ENCODE measurements at places on chromosomes 6 and 20. TPM values are rescaled to one million over a fixed set of nuclear protein-coding genes. Genes with fewer than 3 reads are reported as not detected.

The RUNX2 gene
- total RNA-seq, result 37.2 TPM

DNA sequence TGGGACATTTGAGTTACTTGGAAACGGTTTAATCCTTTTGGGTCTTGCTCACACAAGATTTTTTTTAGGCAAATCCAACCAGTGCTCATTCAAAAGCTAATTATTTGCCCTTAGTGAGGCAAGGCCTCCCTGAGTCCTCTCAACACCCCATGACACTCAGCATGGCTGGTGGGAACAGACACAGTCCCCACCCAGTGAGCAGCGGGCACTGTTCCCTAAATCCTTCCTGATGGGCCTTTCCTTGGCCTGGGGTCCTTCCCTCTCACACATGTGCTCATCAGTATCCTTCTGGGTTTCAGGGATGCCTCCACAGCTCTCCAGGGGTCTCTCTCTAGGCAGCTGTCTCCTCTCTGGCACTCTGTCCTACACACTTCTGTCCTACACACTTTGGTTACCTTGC is 28.0 kb downstream of the PLAGL2 start:
- DNase-seq, result no peak

DNA sequence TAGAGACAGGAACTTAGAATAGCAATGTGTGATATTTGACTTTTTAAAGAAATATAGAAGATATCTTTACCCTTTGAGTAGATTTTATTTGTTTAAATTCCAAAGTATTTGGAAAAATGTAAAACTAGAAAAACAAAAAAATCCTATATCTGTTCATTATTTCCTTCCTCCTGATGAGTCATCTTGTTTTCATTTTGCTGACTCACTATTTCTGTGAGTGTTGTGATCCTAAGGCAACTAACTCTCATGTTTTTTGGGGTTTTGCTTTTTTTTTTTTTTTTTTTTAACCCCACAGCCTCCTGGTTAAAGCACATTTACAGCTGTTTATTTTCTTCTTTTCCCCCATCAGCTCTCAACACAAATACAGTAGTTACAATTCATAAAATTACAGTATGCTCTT is 37.8 kb upstream of the THEMIS start:
- peak; percentile 84 for DNase-seq

GRCh38 chr20:32749914-32750637 is 6.8 kb upstream of the COMMD7 start:
- DNase-seq, result no peak

DNA sequence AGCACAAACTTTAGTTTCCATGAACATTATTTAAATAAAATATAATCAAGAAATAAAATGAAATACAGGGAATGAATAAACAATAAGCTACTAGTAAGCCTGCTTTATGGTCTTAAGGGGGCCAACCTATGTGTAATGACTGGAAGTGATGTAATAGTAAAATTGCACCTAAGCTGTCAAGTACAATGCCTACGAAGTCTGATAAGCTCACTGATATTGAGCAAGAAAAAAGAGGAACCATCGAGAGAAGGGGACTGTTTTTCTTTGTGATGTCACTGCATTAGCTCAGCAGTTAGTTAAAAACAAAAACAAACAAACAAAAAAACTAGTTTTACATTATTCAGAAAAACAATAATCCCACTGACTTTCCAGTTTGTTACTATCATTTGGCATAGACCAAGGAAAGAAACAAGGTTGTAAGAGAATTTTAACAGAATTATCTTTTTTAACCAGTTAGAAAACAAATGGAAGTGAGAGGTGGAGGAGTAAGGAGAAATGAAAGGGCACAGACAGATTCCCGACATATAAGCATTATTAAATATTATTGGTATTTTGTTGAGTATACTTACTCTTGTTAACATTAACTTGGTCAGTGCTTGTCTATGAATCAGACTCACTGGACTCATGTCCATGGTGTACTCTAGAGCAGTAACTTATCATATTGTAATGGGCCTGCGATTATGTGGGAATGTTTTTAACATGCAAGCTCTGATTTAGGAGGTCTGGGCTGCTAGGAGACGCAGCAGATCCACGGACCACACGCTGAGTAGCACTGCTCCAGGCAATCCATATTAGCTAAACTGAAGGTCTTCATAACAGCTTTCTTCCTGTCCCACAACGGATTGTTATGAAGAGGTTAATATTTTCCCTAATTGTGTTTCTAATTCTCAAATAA is 99.6 kb upstream of the HMGCLL1 start:
- DNase-seq, result peak; percentile 16

The PSMB9 gene
- 339 TPM for total RNA-seq

The LGSN gene
- 0.07 TPM for total RNA-seq

The MOG gene
- not detected for total RNA-seq

DNA sequence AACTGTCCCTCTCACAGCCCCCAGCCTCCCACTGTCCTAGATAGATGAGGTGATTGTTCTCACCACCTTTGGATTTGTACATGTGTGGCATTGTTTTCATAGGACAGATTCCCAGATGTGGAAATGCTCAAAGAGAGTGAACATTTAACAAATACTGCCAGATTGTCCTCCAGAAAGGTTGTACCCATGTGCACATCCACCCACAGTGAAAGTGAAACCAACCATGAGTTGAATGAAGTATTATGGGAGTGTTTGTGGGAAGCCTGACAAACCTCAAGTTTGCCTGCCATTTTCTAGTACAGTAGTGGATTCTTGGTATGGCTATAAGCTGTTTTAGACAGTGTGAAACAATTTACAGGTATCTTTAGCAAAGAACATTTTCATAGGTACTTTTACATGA is 42.7 kb downstream of the ANKRD6 start:
- DNase-seq, result peak; percentile 40

GRCh38 chr20:23049201-23050075 is at the start of gene THBD:
Gene THBD (minus strand): TSS chr20:23049672. CDS start chr20:23049504, 168 bp downstream.
- DNase-seq, result peak; percentile 93

DNA sequence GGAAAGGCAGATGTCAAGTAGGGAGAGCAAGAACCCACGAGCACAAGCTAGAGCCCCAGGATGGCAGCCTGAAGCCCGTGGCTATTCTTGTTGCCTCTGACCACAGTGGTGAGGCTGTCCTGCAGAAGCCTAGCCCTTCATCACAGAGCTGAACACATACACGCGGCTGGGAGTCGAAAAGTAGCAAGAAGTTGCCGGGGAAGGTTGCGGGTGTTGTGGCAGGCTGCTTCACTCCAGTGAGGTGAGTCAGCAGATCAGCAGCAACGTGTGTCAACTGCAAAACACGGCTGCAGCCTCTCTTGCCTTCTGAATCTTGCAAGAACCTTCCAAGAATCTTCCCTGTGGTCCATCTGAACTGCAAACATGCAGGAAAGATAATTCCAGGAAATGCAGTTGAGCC is 10.6 kb upstream of the STX16 start:
- DNase-seq, result peak; percentile 88

GRCh38 chr20:59571551-59572314 is 32.6 kb upstream of the PHACTR3 start:
- peak; percentile 53 for DNase-seq

GRCh38 chr6:161215876-161216615 is 57.8 kb downstream of the AGPAT4 start:
- DNase-seq, result peak; percentile 88

The SPTLC3 gene
- 9.2 TPM for total RNA-seq

- DNase-seq, result peak; percentile 38
These were observed 119.0 kb upstream of the SGK1 start for GRCh38 chr6:134436950-134437349.

DNA sequence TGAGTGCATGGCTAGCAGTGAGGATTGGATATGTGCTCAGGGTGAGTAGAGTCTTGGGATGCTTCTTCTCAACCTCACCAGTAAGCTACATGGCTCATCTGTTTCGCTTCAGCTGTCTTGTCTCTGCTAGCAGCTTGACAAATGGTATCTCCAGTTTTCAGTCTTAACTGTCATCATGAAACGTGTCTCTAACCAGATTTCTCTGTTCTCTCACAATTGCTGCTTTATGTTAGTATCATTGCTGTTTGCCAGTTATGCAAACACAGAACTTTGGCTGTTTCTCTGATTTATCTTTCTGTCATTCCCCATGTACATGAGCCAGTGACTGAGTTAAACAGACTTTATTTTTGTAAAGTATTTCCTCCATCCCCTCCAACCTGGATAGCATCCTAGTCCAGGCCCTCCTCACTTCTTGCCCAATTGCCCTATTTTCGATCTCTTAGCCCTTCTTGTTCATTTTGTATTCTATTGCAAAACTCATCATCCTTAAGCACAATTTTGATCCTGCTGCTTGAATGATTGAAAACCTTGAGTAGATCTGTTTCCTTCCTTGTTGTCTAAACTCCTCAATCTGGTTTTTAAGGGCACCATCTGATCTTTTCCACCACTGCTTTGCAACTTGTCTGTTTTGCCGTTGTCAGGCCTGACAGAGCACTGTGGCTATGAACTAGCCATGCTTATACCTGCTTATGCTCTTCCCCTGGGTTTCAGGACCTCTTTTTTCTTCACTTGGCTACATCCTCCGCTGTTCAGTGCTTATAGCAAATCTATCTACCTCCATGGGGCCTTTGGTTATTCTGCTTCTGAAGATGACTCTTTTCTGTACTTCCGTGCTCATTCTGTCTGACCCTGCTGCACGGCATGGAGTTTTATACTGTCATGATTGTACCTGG is 37.7 kb upstream of the ADIG start:
- no peak for DNase-seq

DNA sequence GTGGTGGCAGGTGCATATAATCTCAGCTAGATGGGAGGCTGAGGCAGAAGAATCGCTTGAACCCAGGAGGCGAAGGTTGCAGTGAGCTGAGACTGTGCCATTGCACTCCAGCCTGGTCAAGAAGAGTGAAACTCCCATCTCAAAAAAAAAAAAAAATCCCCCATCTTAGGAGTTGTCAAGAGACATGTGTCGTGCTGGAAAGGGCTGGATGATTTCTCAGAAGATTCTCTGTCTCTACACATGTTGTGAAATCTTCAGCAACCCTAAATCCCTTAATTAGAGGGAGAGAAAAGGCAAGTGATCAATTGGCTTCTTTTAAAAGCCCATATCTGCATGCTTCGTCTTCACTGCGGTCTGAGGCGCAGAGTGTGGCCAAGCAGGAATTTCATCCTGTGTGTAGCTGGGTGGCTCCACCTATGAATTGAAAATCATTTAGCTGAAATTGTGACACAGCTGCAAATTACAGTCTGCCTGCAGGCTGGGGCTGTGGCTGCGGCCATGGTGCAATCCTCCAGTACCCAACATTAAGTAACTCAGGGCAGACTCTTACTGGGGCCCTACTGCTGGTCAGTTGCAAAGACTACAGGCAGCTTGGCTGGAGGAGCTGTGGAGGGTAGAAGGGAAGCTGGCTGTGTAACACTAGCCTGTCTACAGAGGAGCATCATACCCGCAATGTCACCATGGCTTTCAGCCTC is 3.2 kb upstream of the TGM3 start:
- no peak for DNase-seq

DNA sequence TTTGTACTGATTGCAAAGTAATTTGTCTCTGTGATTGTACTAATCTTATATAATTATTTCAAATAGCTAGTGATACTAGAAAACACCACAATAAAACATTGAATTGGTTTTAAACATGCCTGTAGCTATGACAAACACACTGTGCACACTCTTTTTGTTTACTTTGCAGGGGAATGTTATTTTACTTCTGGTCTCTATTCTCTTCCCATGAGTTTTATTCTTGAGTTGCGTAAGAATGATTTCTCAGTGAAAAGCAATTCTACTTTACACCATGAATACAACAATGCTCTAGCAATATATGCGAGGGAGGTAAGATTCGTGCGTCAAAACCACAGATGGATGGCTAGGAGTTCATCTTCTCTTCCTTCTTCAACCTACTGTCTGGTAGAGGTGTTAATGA is 68.4 kb upstream of the PHACTR1 start:
- no peak for DNase-seq

DNA sequence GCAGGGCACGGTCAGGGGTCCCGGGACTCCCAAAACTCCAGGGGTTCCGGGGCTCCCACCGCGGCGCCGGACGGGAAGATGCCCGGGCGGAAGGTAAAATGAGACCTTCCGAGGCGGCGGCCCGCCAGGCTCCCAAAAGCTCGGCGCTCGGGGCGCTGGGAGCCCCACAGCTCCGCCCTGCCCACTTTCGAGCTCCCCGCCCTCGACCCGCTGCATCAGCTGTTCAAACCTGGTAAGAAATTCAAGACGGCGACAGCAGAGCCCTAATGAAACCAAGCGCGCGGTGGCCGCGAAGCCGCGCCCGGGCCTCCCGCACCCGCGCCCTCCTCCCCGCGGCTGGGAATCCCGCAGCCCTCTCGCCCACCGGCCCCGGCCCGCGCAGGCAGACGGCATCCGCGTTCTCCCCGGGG is 369 bp downstream of the SLC4A11 start:
- peak; percentile 67 for DNase-seq

GRCh38 chr6:144585217-144585814 is 300.2 kb downstream of the UTRN start:
- peak; percentile 63 for DNase-seq

DNA sequence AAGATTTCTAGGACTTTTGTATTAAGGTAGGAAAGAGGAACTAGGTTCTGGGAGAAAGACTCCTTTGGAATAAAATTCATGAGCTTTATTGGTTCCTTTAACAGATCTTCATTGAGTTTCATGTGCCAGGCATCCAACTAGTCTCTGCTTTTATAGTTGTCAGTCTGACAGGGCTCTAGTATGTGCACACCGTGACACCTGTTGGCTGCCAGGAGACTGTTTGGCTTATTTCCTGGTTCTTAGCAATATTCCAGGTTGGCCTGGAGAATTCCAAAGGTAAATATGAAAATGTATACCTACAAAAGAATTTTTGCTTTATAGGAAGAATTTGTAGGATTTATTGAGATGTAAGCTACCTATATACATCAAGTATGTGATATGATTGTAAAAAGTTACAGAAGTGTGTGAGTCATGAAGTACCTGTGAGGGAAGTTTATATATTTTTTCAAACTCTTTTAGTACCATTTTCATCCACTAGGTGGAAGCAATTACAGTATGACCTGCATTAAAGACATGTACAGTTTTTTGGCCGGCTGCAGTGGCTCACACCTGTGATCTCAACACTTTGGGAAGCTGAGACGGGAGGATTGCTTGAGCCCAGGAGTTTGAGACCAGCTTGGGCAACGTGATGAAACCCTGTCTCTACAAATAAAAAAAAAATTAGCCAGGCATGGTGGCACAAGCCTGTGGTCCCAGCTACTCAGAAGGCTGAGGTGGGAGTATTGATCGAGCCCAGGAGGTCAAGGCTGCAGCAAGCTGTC is 35.2 kb downstream of the NDUFAF5 start:
- DNase-seq, result peak; percentile 71

DNA sequence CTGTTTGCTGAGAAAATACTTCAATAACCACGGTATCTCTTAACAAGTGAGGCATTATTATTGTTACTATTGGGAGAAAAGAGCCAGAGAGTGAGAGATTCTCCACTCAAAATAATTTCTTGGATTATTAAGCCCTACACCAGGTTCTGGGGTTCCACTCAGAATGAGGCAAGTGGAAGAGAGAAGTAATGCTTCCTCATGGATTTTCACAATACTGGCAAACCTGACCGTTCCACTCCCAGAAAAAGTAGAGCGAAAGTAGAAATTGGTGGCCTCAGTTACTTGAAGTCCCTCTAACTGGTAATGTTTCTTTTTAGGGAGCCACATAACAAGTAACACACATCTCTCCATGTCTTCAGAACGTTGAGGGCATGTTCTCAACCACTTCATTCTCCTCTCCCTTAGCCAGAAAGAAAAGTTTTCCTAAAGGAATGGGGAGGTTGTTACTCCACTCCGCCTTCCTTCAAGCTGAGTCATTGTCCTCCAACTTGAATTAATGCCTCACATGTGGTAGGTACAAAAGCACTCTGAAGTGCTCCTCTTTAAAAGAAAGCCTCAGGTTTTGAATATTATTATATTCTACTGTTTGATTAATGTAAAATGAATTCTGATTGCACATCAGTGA is 1.9 kb downstream of the BAG2 start:
- peak; percentile 84 for DNase-seq

- DNase-seq, result peak; percentile 99
These were observed 40.1 kb downstream of the OR2B2 start for GRCh38 chr6:27871924-27872638.
